ENCODE measurements at places on chromosomes 7 and 10.

DNA sequence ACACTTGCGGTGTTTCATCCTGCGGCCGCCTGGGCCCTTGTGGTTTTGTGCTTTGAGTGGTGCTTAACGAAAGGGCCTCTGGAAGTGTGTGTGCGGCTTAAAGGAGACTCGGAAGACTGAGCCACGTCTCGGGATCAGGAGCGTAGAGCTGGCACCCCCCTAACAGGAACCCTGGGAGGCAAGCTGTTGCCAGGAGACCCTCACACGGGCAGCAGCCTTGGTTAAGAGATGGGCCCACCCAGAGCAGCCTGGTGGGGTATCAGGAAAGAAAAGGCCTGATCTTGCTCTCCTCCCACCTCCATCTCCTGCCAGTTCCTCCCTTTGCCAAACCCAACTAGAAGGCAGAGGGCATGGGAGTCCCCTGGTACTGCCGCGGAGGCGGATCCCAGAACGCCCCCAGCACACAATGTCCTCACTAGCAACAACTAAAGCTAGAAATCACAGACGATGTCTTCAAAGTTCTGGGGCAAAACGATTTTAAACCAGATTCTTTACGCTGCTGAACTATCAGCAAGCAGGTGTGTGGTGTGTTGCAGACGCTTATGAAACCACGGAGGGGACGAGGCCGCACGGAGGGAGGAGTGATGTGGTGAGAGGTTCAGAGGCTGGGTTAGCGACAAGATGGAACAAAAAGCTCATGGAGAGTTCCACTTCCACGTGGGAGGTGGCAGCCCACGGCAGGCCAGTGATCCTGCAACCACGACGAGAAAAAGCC lies 67.0 kb upstream of the INPP5A start:
- no peak for DNase-seq

- DNase-seq: no peak
Measured at GRCh38 chr7:101104799-101105198, 19.5 kb downstream of the TRIM56 start.

DNA sequence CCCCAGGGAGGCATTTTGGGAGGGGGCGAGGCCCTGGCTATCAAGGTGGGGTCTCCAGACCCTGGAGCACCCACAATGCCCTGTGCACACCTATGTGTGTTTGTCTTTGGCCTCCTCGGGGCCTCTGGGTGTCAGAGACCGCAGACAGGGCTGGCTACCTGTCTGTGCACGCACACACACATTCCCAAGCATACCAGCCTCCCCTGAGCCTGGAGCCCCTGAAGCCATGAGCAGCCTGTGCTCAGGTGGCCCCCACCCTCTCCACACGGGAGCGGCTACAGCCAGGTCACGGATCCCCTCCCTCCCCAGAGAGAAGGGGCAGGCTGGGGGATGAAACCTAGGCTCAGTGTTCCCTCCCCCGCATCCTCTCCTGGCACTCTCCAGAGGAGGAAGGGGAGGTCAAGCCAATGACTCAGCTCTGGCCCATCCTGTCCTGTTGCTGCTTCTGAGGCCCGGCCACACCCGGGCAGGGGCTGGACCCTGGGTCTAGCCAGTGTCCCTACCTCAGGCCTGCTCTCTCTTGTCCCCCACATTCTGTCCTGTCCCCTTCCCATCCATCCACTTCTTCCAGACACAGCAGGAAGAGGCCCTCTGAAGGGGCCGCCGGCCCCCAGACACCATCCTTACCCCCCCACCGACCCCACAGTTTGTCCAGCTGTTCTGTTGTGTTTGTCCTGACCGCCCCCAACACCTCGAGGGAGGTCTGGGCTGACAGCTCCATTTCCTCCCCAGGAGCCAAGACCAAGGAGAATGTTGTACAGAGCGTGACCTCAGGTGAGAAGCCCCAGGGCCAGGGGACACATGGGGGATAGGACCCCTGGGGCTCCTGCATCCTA lies 720 bp downstream of the SNCG start:
- no peak for DNase-seq

DNA sequence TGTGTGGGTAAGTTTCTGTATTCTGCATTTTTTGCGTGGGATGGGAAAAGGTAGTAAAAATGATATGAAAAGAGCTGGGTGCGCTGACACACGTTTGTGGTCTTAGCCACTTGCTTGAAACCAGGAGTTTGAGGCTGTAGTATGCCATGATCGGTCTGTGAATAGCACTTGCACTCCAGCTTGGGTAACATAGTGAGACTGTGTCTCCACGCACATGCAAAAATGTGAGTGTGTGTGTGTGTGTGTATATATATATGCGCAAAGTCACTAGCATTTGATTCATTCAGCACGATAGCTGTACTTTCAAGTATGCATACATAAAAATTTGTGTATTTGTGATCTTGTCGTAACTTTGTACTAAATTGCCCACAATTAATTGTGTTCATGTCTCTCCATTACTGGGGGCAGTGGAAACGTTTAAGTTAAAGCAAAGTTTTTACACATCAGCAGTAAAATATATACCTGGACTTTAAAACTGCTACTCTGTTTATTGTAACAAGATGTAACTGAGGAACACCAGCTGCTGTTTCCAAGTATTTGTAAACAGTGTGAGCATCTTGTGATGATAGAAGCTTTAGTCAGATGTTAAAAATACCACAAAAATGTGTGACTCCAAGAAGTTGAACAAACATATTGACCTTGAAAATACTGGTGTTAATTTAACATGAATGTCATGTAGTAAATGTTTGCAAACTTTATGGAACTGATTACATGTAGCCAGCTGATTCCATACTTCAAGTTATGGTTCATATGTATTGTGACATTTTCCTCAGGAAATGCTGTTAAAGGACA lies 1.6 kb downstream of the ZRANB1 start:
- DNase-seq: no peak

GRCh38 chr7:97204821-97205220 lies 87.3 kb downstream of the SDHAF3 start:
- no peak for DNase-seq
